ENCODE measurements at places on chromosomes 1 and 21. TPM values are rescaled to one million over a fixed set of nuclear protein-coding genes. Genes with fewer than 3 reads are reported as not detected.
A peak's percentile ranks its signal among the peaks of the same experiment; 100 is the strongest.

- DNase-seq, result peak; percentile 48
Measured at GRCh38 chr1:202860744-202861419, 28.1 kb downstream of the RABIF start.

- no peak for DNase-seq
Measured at GRCh38 chr1:53765657-53766056, 26.7 kb upstream of the GLIS1 start.

GRCh38 chr1:225277445-225277844 is 150.4 kb downstream of the LBR start:
- no peak for DNase-seq

DNA sequence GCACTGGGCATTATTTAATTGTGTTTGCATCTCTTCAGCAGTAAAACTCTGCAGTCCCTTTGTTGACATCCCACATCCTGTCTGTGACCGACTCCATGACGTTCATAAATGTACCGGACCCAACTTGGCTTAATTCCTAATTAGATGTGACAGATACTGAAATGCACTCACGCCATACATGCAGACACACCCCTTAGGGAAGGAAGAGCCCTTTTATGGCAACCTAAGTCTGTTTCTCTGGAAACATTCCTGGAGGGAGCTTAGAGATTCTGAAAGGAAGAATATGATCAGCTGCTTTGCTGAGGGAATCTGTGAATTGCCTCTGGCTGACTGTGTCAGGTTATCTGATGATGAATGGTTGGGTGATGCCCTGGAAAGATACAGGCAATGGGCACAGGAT is 33.4 kb downstream of the ADAMTS5 start:
- DNase-seq, result no peak

GRCh38 chr1:206477581-206478380 is 7.5 kb downstream of the IKBKE start:
- DNase-seq, result no peak

Gene SLC9C2
- total RNA-seq, result not detected

Gene LRRN2
- total RNA-seq, result not detected

All from activated naive CD4-positive, alpha-beta T cell treated with anti-CD3 and anti-CD28 coated beads for 36 hours (primary cell).